ENCODE measurements at places on chromosomes 16 and 17.
A peak's percentile ranks its signal among the peaks of the same experiment; 100 is the strongest.

DNA sequence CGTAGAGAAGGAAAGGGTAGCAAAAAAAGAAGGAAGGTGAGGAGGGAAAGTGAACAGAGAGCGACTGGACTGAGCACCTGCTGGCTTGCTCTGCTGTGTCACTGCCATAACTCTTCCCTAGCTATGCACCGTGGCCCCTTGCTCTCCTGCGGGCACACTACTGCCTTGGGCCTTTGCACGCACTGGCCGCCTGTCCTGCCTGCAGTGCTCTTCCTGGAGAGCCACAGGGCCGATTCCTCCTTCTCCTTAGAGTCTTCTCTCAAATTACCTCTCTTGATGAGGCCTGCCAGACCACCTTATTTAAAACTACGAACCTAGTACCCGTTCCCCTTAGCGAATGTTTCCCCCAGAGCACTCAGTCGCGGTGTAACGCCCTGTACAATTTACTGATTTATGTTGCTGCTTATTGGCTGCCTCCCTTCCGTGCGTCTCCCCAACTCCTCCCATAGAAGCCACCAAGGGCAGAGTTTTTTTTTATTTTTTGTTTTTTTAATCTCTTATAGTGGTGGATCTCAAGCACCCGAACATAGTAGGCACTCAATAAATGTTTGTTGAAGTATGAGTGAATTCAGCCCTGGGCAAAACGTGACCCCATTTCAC is 70.3 kb downstream of the RAI1 start:
- peak; percentile 19 for DNase-seq

DNA sequence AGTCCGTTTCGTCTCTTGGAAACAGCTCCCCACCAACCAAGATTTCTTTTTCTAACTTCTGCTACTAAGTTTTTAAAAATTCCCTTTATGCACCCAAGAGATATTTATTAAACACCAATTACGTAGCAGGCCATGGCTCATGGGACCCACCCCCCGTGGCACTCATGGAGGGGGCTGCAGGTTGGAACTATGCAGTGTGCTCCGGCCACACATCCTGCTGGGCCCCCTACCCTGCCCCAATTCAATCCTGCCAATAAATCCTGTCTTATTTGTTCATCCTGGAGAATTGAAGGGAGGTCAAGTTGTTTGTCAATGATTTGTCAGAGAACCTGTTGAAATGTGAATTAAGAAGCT is 48.2 kb downstream of the IL21R start:
- no peak for DNase-seq

DNA sequence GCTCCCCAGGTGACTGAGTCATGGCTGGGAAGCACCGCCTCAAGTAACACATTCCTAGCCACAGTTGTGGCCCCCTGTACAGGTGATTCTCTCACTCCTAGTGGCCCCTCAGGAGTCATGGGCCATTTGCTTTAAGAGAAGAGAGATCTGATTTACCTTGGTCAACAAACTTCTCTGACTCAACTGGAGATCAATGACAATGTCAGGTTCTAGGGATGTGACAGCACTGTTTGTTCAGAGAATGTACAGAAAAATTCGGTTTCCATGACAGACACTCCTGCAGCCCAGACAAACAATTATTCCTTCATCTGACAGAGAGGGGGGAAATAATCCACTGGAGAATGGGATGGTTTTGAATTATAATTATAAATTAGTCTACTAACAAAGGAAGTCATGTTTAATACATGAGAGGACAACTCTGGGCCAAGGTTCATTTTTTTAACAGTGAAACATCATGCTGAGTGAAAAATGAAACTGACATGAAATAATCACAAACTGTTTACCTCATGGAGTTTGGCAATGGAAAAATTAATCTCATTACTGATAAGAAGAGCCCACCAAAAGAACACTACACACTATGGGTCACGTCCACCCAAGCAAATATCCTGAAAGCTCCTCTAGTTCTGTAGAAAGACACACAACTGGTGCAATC is 9.7 kb downstream of the ERN1 start:
- DNase-seq = no peak

DNA sequence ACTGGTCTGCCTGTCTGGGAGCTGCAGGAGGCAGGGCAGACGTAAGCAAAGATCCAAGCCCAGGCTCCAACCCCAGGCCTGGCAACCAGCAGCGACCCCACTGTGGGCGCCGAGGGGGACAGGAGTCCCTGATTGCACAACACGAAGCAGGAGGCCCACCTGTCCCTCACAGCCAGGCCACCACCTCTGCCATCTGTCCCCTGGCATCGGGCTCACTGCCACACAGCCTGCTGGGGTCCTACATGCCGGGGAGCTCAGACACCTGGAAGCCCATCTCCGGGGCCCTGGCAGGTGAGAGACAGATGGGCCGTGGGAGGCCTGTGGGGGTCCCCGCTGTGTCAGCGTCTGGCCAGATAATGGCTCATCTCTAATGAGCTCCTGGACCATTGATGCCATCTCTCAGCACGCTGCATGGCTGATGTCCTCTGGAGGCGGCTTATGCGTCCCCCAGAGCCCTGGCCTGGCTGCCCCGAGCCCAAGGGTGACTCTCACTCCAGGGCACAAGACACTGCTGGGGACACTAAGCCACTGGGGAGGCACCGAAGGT is 11.3 kb upstream of the RASD1 start:
- DNase-seq = no peak

GRCh38 chr16:1285669-1286512 is 23.5 kb upstream of the UBE2I start:
- DNase-seq = no peak

DNA sequence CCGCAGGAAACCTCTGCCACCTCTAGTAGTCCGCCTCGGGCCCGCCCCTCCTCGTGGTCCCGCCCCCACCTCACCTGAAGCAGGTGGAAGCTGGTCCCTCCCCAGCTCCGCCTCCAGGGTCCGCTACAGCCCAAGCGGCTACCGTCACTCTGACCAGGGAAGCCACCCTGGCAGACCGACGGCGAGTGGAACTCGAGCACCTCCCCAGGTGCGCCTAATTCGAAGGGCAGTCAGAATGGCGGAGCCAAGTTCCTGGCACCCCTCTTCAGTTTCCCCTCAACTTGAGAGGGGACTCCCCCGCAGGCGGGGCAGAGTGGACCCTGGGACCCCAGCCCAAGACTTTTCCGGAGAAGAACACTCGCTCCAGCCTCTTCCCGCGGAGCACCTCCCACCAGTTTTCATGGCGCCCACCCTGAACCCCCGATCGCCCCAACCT is 507 bp downstream of the FHOD1 start:
- DNase-seq = no peak

GRCh38 chr16:179211-180092 is 807 bp upstream of the HBQ1 start:
- no peak for DNase-seq

GRCh38 chr16:2008631-2009163 is 924 bp downstream of the ZNF598 start:
- DNase-seq = peak; percentile 64

GRCh38 chr17:73271072-73271471 is 9.4 kb upstream of the CPSF4L start:
- DNase-seq = peak; percentile 47

DNA sequence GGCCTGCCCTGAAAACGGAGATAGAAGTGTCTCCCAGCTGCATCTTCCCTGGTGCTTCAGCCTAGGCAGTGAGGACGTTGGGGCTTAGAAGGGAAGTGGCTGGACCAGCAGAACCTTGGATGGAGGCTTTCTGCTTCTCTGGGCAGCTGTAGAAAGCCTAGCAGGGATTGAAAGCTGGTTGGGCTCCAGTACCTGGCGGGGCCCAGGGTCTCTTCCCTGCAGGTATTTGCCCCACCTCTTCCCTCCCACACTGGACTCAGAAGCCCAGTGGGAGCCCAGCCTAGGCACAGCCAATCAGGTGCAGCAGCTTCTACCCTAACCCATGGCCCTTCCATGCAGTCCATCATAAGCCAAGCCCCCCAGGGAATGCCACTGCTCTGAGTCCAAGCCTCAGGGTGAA is 190.3 kb upstream of the IRX6 start:
- no peak for DNase-seq

GRCh38 chr16:569445-570254 is at the start of gene PIGQ:
PIGQ (plus strand) TSS chr16:569968; CDS start chr16:574075, 4,107 bp downstream.
- DNase-seq = peak; percentile 87

DNA sequence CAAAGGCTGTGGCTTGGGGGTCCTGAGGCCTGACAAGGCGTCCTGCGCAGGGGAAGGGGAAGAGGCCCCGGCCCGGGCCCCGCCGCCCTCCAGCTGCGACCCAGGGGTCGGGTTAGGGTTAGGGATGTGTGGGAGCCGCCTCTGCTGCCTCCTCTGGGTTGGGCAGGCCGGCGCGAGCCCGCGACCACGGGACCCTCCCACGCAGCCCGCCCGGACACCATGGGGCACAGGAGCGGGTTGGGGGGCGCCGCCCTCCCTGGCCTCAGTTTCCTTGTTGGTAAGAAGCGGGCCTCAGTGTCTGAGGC is 386 bp downstream of the CIAO3 start:
- DNase-seq = no peak

DNA sequence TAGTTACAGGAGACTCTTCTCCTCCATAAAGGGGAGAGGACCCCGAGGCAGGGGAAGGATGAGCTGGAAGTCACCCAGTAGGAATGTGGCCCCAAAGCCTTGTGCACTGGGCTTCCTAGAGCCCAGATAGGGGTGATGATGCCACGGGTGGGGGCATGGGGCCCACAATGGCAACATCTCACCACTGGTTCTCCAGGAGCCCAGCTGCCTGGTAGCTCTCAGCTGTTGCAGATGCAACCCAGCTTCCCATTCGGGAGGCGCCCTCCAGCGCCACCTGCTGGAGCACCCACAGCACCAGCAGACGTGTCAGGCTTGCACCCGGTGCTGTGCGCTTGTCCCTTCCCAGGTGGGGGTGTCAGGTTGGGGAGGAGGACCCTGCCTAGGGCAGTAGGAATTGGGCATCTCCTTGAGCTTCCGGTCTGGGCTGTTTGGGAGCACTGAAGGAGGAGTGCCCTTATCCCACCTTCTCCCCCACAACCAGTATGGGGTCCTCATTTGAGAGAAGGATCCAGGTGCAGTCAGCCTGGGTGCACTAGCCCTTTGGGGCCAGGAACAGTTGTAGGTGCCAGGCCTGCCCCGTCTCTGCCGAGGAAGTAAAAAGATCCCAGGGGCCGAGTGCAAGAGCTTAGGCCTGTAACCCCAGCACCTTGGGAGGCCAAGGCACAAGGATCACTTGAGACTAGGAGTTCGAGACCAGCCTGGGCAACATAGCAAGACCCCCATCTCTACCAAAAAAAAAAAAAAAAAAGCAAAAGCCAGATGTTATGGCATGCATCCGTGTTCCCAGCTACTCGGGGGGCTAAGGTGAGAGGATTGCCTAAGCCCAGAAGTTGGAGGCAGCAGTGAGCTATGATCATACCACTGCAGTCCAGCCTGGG is 14.4 kb downstream of the CDIPT start:
- peak; percentile 80 for DNase-seq

- DNase-seq = no peak
Observed at GRCh38 chr17:72338847-72339790, 218.3 kb downstream of the SOX9 start.

DNA sequence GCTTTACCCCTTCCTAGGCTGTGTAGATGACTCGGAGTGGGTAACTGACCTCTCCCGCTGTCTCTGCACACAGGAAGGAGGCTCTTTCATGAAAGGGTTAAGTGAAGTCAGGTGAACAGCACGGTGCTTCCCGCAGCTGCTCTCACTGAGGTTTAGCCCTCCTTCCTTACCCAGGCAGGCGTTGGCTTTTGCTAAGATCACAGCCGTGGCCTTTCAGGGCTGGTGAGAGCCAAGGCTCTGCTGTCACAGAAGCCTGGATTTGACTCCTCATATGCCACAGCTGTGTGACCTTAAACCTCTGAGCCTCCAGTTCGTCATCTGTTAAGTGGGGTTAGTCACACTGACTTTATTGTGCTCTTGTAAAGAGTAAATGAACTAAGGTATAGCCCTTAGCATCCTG is 90.9 kb upstream of the PLCG2 start:
- DNase-seq = no peak

DNA sequence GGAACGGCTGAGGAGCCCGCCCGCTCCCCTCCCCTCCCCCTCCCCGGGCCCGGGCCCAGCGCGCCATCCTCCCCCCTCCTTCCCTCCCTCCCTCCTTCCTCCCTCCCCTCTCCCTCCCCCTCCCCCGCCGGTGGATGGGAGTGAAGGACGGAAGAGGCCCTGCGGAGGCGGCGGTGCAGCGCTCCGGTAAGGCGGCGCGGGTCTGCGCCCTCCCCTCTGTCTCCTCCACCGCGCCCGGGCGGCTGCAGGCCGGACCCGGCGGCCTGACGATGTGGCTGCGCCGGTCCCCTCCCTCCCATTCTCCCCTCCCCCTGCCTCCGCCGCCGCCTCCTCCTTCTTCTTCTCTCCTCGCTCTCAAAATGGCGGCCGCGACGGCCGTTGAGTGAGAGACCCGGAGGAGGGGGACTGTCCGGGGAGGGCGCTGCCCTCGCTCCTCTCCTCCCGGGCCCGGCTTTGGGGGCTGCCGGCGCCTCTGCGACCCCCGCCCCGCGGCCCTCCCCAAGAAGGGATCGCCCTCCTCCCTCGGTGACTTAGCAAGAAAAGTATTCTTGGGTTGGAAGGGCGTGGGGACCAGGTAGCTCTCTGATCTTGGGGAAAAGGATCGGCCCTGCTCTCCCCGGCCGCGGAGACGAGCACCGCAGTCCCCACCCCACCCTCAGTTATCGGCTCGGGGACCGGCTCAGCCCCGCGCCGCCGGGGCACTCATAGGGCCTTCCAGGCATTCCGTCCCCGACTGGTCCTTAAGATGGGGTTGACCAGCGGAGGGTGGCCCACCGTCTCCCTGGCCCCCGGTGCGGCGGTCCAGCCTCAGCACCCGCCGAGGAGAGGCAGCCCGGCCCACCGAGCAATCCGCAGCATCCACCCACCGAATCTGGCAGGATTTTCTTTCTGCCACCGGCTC is 617 bp downstream of the PAFAH1B1 start:
- DNase-seq = peak; percentile 88

DNA sequence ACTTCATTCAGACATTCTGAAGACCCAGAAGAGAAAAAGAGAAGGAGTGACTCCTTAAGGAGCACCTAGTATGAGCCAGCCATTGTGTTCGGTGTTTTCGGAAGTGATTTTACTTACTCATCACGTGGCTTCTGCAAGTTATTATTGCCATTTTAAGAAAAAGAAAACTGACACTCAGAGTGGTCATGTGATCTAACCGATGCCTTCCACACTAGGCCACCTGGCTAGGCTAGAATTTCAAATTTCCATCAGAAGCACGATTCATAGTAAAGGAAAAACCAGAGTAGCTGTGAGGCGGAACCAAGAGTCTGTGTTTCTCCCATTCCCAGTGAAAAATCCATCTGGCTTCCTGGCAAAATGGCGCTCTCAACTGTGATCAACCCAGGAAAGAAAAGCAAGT is 32.0 kb downstream of the GTF3C1 start:
- DNase-seq = no peak

DNA sequence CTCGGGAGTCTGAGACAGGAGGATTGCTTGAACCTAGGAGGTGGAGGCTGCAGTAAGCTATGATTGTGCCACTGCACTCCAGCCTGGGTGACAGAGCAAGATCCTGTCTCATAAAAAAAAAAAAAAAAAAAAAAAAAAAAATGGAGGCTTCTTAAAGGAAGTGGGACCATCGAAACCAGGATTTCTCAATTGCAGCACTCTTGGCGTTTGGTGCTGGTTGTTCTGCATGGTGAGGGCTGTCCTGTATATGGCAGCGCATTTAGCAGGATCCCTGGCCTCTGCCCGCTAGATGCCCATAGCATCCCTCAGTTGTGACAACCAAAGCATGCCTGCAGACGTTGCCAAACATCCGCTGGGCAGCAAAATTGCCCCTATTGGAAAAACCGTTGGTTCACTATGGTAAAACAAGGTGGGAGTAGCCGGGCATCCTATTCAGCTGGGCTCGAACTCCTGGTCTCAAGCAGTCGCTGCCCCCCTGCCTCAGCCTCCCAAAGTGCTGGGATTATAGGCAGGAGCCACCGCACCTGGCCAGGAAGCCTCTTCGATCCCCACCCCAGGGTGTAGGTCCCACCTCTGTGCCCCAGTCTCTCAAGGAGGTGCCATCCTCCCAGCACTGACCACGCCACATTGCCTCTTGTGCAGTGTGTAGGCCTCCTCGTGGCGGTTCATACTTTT is 6.5 kb upstream of the NPIPB7 start:
- peak; percentile 66 for DNase-seq
